DMS153 (cell line): ENCODE measurements at places on chromosomes 1 and 21.

- DNase-seq: no peak
Observed at GRCh38 chr1:231964961-231965360, 338.4 kb downstream of the DISC1 start.

DNA sequence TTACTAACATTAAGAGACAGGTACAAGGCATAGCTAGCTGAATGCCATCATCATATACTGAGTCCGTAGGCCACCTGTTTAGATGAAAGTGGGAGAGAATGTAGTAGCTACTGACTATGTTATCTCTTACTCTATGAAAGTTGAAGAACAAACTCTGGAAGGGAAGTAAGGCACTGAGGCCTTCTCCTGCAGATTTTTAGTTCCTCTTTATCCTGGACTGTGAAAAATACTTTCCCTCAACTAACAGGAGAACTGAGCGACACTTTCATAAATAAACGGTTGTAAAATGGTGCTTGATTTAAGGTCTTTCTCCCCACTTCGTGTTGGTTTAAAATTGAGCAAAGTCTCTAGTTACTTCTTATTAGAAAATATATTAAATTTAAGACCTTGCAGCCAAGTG lies 101.9 kb downstream of the FNBP1L start:
- no peak for DNase-seq

- peak; percentile 81 for DNase-seq
Observed at GRCh38 chr1:2212532-2213491, 15.3 kb upstream of the SKI start.

- DNase-seq: no peak
Observed at GRCh38 chr1:64041371-64042131, 161.9 kb upstream of the UBE2U start.

DNA sequence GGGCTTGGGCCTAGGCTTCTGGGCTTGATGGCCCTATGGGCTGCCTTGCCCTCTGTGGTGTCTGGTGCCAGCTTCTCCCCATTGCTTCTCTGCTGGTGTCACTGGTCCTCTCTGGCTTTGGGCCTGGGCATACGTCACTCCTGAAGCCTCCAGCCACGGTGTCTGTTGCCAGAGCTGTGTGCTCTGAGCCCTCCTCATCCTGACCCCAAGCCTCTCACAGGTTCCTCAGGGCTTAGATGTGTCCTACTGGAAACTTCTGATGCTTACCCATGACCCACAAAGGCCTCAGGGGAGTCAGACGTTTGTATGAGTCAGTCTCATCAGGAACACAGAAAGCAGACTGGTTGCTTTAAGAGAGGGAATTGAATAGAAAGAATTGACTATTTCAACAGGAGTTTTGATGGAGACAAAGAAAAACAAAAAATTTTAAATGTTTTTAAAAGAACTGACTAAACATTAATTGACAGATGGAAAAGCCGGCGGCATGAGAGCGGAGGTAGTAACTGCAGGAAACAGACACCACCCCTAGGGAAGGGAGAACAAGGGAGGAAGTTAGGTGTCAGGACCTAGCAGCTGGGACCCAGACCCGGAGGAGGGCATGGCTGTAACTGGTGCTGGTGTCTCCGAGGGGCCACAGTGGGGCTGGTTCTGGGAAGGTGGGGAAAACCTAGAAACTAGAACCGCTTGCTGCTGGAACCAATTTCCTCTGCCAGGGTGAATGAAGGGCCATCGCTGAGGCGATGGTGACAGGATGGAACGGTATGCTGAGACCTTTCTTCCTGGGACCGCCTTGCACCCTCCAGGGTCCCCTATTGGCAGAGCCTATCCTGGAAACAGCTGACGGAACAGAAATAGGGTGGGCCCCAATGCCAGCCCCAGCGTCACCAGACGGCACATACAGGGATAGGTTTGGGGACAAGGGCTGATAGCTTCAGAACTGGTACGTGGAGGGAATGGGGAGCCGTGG lies 40.0 kb upstream of the CITED4 start:
- DNase-seq: no peak

- DNase-seq: no peak
Observed at GRCh38 chr21:31873696-31874599, 1.1 kb downstream of the HUNK start.

GRCh38 chr1:231653632-231654031 lies 27.0 kb downstream of the DISC1 start:
- no peak for DNase-seq

DNA sequence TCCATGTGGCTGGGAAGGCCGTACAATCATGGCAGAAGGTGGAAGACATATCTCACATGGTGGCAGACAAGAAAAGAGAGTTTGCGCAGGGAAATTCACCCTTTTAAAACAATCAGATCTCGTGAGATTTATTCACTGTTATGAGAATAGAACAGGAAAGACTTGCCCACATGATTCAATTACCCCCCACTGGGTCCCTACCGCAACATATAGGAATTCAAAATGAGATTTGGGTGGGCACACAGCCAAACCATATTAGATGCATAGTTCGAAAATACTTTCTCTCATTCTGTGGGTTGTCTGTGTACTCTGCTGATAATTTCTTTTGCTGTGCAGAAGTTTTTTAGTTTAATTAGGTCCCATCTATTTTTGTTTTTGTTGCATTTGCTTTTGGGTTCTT lies 990.3 kb downstream of the PLA2G4A start:
- no peak for DNase-seq

DNA sequence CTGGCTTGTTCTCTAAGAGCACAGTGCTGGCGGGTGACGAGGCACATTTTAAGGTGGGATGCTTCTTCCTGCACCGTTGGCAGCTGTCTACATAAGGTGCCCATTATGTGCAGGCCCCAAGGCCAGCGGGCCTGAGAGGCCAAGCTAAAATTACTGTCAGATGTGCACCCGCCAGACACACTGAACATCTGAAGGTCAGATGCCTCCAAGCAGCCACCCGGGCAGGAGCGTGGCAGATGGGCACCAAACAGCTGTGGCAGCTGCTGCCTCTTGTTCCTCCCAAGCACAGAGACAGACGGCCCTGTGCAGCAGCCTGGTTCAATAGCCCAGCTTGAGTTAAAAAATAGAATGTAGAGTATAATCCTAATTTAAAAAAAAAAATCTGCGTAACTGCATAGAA lies 211.9 kb upstream of the EDN2 start:
- DNase-seq: no peak

- DNase-seq: peak; percentile 51
Observed at GRCh38 chr21:41611966-41612606, 104.1 kb upstream of the TMPRSS2 start.

DNA sequence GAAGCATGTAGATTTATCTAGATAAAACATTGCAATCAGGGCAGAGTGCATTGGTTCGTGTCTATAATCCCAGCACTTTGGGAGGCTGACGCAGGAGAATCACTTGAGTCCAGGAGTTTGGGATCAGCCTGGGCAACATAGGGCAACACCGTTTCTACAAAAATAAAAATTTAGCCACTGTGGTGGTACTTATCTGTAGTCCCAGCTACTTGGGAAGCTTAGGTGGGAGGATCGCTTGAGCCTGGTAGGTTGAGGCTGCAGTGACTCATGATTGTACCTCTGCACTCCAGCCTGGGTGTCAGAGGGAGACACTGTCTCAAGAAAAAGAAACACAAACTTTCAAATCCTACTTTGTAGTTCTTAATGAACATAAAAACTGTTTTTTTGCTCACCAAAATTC lies 64.2 kb upstream of the RCC1 start:
- no peak for DNase-seq

GRCh38 chr1:203204756-203205155 lies 18.3 kb upstream of the CHI3L1 start:
- no peak for DNase-seq

GRCh38 chr1:198499588-198499987 lies 40.9 kb downstream of the ATP6V1G3 start:
- DNase-seq: no peak

GRCh38 chr1:210696709-210697108 lies 368.0 kb downstream of the HHAT start:
- no peak for DNase-seq

GRCh38 chr21:44711327-44712202 lies at the start of gene TSPEAR:
TSS of gene TSPEAR (minus strand) at chr21:44711572. CDS start at chr21:44711514, 58 bp downstream.
- DNase-seq: peak; percentile 60

- DNase-seq: no peak
Observed at GRCh38 chr1:82045221-82045620, 244.5 kb downstream of the ADGRL2 start.

- no peak for DNase-seq
Observed at GRCh38 chr1:105730701-105731100, 1325.8 kb upstream of the PRMT6 start.

DNA sequence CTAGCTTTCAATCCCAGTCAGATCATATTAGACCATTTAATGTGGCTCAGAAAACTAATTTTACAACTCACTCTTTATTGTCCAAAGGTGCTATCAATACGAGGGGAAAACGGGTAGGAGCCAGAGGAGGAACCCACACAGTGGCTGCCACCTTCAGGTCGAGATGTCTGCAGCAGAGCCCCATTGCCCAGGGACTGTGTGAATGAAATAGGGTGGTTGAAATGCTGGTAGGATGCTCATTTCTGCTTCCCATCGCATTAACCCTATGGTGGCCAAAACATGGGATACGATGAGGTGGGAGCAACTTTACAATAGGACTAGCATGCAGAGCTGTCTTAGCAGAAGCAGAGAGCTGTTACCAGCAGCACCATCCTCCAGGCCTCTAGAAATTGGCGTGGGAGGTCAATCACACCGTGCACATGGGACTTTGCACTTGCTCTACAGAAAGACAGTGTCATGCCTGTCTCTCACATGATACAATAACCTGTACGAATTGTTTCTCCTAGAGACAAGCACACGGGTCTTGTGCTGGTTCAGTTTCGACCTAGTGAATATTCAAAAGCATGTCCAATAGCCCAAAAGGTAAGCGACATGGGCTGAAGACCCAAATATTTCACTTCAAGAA lies 69.5 kb upstream of the DESI2 start:
- DNase-seq: no peak

DNA sequence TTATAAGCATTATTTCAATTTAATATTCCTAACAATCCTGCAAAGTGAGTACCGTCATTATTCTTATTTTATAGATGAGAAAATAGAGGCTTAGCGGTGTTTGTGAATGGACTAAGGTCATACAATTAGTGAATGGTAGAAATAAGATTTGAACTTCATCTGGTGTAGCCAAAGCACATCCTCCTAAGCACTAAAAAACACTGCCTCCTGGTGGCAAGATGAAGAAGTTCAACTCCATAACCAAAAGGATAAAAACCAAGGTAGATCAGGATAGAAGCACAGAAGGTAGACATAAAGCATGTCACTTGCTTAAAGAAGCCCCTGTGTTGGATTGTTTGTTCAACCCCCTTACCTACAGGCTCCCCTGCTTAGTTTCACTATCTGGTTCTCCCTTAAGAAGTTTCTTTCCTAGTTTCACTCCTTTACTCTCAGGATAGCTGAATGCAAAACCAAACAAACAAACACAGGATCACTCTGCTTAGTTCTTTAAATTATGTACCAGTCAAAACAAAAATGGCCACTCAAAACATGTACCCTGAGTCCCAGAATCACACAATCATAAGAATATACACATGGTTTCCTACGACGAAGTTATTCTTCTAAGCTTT lies 12.7 kb upstream of the AIM2 start:
- no peak for DNase-seq

DNA sequence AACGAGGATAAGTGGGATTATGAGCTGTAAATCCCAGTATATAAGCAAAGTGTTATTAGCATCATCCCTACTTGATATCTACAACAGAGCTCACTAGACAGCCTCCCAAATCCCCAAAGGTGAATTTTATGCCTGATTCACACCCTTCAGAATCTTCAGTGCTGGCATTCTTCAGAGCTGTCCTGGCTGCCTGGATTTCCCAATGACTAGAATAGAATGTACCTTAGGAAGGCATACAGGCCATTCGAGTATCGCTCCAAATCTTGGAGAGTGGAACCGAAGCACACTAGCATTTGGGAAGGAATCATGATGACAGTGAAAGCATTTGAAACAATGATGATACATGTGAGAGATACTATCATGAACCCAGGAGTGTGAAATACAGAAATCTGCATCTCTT lies 22.3 kb downstream of the ZBTB40 start:
- no peak for DNase-seq

GRCh38 chr1:19617376-19617775 lies 26.7 kb upstream of the NBL1 start:
- no peak for DNase-seq

DNA sequence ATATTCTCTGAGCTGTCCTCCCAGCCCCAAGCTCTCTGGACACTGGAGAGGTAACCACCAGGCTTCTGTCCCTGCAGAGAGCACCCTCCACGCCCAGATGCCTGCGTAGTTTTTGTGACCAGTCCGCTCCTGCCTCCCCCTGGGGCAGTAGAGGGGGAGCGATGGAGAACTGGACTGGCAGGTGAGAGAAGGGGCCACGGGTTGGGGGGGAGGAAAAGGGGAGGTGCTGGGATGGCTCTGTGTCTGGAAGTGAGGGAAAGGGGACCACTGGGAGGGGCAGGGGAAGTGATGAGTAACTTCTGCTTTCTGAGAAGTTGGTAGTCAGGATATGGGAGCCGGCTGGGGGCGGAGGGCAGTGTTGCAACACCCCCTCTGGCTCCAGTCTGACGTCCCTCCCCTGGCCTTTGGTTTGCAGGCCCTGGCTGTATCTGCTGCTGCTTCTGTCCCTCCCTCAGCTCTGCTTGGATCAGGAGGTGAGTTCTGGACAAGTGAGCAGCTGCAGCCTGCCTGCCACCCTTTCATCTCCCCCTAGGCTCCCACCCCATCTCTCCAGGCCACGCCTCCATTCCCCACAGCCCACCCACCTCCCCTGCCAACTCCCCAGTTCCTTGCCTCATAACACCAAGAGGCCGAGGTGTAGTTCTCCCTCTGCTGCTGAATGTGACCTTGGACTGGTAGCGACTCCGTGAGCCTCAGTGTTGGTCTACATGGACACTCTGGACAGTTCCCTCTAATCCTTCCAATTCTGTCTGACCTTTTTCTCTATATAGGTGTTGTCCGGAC lies 3.1 kb downstream of the ADAMTSL4 start:
- DNase-seq: no peak

- DNase-seq: no peak
Observed at GRCh38 chr1:67987046-67987799, 63.2 kb downstream of the DIRAS3 start.

DNA sequence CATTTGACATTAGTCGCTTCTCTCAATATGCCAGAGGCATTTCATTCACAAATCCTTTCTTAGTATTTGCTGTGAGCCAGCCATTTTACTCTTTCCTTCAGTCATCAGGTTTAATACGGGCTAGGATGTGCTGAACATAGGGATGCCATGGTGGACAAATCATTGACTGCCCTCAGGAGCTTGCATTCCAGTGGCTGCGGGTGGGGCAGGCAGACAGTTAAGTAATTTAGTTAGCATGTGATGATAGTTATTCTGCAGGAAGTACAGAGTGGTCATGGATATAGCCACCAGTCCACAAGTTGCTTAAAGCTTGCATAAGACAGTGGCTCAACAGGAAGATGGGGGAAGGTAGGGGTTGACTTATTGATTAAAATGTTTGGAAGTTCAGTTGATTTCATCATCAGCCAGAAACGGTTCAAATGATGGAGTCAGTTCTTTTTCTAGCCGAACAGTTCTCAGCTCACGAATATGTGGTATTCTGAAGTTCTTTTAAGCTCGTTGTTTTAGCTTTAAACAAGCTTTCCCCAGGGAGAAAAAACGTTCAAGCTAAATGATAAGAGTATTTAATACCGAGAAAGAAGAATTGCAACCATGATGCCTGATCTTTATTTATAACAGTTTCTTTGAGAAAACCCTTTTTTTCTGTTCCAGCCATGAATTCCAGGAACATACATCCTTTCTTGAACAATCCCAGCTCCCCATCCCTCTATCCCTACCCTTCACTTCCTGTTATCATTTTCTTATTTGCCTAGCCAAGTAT lies 1.4 kb downstream of the SLC22A15 start:
- DNase-seq: no peak
